ENCODE measurements at places on chromosomes 5 and 9.

DNA sequence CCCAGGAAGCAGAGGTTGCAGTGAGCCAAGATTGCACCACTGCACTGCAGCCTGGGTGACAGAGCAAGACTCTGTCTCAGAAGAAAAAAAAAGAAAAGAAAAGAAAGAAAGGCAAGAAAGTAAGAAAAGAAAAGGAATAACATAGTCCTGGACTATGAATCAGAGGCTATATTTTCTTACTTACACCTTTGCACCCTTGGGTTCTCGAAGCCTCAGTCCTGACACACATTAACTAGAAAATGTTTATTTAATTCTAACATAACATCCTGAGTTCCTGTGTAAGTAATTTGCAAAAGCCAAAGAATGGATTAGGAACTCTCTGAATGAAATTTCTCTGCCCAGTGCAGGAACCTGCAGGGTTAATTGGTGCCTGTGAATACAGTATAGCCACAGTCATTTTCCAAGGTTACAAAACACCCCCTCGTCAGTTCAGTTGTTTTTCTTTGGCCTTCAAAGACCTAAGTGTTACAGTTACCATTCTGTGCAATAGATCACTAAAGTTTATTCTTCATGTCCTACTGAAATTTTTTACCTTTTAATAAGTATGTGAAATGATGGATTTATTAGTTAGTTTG is 147.6 kb downstream of the SV2C start:
- no peak for DNase-seq

GRCh38 chr9:79395755-79396154 is 176.0 kb upstream of the TLE4 start:
- no peak for DNase-seq

- no peak for DNase-seq
Measured at GRCh38 chr5:132444061-132444460, 46.5 kb downstream of the IRF1 start.

DNA sequence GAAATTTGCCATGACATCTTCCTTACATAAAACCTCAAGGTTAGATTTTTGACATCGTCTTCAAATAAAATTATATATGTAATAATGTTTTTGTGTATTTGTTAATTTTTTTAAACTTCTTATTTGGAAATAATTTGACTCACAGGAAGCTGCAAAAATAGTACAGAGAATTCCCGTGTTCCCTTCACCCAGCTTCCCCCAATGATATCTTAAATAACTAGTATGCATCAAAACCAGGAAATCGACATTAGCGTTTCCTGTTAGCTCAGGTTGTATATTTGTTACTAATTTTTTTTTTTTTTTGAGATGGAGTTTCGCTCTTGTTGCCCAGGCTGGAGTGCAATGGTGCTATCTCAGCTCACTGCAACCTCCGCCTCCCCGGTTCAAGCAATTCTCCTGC is 86.3 kb upstream of the SPRY4 start:
- no peak for DNase-seq

GRCh38 chr5:126233256-126233655 is 190.0 kb upstream of the GRAMD2B start:
- DNase-seq: no peak

DNA sequence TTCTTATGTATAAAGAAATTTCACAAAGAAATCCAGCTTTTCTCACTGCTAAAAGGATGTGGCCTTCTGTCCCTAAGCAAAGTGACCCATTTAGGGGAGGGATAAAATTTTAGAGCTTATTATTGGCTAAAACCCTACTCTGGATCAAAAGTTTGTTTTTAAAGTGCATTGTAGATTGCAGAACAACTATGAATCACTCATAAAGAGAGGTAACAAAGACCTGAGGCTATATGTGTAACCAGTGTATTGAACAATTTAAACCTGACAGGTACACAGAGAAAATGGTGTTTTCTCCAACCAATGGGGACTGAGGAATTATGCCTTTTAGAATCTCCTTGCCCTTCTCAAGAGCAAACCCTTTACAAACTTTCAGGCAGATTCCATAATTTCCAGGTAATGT is 86.6 kb downstream of the MUSK start:
- no peak for DNase-seq

DNA sequence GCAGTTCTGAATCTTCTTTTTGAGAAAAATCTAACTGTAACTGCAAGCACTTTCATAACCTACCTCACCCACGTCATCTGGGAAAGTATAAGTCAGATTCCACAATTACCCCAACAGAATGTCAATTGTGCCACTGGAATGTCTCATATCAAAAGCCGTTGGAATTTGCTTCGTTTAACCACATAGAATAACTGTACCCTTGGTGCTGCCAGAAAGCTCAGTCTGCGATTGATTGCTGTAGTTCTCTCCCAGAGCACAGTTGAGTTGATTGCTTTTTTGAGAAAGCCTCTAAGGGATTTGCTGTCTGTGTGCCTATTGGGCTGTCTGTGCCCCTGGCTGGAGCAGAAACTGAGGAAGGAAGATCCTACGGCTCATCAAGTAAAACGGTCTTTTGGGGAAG is 583.6 kb downstream of the TMEM38B start:
- no peak for DNase-seq

DNA sequence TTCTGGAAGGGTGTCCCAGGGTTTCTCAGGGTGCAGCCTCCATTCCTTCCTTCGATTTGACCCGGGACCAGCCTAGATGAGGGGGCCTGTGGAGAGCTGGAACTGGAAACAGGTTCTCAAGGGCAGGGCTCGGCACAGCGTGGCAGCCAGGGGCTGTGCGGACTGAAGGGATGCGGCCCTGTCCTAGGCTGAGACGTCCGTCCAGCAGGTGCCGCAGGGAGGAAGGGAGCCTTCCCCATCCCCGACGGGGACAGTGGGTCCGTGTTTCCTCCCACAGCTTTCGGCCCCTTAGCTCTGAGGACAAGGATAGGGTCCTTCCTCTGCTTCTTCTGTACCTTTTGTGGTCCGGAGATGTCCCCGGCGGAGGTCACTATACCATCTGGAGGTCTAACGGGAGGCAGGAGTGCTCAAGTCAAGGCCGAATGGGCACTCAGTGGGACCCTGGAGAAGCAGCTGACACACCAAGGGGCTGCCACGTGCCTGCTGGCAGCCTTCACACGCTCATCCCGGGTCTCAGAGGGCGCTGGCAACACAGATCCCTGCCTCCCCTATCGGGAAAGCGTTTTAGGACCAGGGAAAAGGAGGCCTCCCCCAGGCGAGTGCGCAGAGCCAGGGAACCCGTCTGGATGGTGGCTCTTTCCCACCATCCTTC is 49.9 kb downstream of the USP20 start:
- no peak for DNase-seq

GRCh38 chr5:7742241-7742656 is 108.7 kb downstream of the CFAP90 start:
- DNase-seq: no peak

- peak; percentile 22 for DNase-seq
Measured at GRCh38 chr9:99820685-99821395, 845 bp upstream of the NR4A3 start.

- no peak for DNase-seq
Measured at GRCh38 chr5:69502767-69503488, 10.3 kb downstream of the OCLN start.

GRCh38 chr5:27234916-27235315 is 196.5 kb upstream of the CDH9 start:
- DNase-seq: no peak

- DNase-seq: no peak
Measured at GRCh38 chr9:69899491-69899890, 78.9 kb downstream of the CFAP95 start.

DNA sequence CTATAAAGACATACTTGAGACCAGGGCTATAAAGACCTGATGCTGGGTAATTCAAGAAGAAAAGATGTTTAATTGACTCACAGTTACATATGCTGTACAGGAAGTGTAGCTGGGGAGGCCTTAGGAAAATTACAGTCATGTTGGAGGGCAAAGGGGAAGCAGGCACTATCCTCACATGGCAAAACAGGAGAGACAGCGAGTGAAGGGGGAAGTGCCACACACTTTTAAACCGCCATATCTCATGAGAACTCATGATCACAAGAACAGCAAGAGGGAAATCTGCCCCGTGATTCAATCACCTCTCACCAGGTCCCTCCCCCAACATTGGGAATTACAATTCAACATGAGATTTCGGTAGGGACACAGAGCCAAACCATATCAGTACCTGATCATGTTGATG is 89.9 kb upstream of the ADAMTSL1 start:
- no peak for DNase-seq

DNA sequence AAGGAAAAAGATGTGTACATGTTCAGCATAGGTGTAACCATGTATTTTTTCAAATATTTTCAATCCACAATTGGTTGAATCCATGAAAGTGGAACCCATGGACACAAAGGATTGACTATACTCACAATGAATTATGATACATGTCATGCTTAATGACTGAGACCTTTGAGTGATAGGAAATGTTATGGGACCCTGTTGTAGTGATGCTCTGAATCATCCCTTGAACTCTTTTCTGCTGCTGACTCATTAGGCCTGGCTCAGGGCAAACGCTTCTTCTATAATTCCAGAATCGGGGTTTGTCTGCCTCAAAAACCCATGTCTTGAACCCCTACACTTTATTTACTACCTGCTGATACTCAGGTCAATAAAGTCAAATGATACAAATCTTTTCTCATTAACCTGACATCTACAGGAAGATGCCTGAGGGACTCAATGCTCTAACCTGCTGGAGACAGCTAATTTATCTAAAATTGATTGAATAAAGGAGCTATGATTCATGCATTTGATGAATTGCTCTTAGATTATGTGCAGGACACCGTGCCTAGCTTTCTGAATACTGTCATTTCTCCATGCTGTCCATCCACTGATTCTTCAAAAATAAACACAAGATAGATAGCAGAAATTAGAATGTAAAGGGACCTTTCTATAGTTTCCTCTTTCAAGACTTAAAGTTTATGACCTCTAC is 260.1 kb downstream of the PRELID2 start:
- no peak for DNase-seq

- peak; percentile 64 for DNase-seq
Measured at GRCh38 chr5:119070578-119070827, 384 bp upstream of the DMXL1 start.

DNA sequence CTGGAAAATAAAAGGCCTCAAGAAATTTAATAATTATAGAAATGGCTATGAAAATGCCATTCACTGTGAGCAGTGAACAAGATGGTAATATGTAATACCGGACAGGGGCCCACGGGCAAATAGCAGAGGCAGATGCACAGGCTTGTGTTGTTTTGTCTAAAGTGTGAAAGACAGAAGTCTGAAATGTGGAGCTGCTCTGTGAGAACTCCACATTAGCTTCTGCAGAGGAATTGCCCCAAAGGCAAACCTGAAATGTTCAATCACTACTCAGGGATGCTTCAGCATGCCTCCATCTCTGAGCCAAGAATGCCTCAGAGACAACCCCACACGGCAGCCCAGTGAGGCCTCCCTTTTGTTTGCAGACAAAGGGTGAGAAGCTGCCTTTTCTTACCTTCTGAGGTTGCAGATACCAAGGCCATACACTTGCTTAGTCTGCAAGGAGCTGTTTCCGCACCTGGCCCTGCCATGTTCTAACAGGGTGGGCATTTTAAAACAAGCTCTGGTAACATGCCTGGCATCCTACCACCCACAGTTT is 124.3 kb upstream of the CXCL14 start:
- no peak for DNase-seq

- no peak for DNase-seq
Measured at GRCh38 chr5:123524146-123524545, 12.2 kb downstream of the CSNK1G3 start.

DNA sequence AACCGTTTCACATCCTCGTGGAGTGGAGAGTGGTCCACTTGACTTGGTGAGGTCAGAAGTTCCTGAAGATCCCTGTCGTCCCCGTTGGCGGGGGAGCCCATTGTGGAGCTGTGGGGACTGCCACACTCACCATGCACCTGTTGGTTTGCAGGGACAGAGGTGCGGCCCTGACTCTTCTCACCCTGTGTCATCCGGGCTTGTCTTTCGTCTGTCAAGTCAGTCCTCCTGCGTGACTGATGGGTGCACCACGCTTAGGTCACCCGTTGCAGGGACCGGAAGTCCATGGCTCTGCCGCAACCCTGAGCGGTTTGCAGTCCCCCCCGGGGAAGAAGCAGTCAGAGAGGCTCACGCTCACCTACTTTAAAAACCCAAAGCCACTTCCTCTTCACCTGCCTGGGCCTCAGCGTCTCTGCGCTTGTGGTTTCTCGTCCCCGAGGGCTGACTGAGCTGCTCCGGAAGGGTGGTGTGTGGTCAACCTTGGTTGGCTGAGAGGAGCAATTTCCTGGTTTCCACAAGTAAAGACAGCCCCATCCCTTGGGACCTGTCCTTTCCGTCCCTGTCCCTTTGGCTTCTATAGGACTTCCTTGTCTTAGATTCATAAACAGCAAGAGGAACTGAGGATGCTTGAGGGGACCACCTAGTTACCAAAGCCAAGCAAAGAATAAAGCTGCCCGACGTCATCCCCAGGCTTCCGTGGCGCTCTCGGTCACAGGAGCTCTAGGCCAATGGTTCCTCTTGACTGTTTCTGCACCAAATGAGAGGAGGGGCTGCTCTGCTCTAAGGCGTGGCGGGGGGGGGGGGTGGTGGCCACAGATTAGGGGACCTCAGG is 53.2 kb downstream of the USP20 start:
- peak; percentile 81 for DNase-seq

DNA sequence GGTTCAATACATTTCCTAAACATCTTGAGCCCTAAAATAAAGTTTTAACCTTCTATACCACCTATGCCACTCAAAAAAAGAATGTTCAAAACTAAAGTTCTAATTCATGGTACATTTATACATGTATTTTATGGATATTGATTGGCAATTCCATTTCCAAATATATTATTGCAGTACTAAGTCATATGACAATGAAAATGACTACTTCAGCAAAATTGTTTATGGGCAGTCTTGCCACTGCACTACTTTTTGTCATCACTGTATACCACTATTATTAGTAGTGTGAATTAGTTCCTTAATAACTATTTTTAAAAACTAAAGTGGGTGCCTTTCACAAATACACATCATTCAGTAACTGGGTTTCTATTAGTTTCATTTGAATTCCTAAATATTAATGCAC is 199.6 kb upstream of the CYLC2 start:
- no peak for DNase-seq

DNA sequence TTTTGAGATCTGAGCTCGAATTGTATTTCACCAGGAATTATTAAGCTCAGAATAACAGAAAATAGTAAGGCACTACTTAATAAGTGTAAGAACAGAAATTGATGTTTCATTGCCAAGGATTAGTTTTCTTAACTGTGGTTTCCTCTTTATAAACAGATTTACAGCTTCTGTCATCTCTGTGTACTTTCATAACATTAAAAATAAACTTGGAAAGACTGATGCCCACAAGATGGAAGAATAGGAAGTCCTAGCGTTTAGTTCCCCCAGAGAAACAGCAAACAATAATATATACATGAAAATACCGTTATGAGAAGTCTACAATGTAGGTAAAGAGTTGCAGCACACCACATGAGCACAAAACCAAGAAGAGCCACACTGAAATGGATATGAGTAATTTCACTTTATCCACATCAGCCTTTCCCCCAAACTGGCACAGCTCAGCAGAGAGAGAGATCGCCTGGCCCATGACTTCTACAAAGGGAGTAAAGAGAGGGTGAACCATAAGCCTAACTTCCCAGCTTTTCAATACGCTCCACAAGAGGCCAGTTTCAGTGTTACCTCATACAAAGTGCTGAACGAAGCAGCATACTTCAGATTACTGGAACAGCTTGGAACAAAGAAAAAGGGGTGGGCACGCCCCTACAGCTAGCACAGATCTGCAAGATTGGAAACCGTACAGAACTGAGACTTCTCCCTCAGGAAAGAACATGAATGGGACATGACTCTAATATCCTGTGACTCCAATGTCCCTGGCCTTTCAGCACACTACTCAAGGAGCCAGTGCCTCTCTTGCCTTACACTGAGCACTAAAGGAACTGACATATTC is 75.4 kb downstream of the EMB start:
- no peak for DNase-seq

- no peak for DNase-seq
Measured at GRCh38 chr5:125848751-125849150, 574.5 kb upstream of the GRAMD2B start.
